ENCODE measurements at places on chromosomes 2 and 18.

- no peak for DNase-seq
These were observed 279.6 kb downstream of the CYRIA start for GRCh38 chr2:16386031-16386430.

GRCh38 chr2:47501374-47502200 is 98.6 kb downstream of the MSH2 start:
- no peak for DNase-seq

DNA sequence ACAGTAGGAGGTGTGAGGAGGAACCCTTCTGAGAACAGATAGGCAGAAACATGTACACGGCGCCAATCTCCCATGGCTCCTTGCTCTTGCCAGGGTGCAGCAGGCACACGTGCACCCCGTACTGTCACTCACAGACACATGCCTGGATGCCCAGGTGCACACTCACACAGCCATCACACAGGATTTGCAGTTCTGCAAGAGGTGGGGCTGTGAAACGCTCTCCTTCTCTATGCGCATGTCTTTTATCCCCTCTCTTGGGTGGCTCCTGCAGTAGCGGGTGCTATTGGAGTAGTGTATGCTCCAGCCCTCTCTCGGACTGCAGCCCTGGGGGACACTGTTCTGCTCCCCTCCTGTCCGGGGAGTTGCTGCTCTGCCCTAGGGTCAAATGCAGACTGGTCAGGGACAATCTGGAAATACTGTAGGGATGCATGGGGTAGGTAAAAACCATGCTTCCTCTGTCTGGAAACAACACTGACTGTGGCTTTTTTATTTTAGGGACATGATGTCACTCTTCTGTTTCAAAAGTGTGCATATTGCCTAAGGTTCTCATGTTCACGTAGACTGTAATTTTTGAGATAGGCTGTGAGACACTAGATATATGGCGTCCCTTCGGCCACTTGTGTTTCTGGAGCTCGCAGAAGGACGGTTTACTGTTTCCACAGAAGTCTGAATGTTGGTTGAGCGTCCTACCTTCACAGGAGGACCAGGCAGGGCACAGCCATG is 118.5 kb downstream of the PRKCE start:
- DNase-seq, result no peak

DNA sequence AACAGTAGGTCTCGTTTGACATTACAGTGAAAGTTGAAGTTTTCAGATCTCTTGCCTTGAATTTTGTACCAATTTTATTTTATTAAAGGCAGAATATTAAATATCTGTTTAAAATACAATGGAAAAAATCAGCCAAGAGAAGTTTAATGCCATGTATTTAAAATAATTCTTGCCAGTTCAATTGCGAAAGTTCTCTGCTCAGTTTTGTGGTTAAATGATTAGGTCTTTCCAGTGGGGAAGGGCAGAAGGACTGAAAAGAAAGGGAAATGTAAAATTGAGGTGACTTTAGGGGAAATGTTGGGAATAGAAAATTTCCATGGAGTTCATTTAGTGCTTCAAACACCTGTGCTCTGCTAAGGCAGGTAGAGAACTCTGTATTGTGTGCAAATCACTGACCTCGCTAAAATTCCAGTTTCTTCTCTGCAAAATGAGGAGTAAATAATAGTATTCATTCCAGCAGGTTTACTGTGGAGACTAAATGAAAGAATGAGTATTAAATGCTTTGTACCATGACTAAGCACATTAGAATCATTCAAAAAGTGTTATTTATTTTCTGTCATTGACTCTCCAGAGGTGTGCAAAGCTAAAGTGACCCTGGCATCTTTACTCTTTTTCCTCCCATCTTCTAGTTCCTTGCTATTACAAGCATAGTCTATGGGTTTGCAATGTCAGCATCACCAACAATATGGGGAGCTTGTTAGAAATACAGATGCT is 74.4 kb downstream of the KIAA1328 start:
- no peak for DNase-seq

GRCh38 chr2:195489101-195489500 is 167.9 kb upstream of the SLC39A10 start:
- DNase-seq, result no peak

DNA sequence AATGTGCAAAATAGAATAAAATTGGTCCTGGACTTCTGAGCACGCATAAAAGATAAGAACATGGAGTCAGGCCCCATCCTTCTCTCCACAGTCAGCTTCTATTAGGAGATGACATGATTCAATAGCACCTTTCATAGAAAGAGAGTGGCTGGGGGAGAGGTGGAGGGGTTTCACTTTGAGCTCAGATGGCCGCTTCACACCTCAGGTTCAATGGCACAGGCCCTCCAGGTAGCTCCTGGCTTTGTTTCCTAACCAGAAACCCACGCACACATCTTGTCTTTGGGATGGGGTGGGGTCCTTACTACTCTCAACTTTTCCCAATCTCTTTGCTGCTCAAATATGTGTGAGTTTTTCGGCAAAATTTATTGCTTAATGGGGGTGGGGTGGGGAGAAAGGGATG is 332.3 kb downstream of the CLIP4 start:
- DNase-seq, result no peak

- DNase-seq, result no peak
These were observed 156.6 kb downstream of the INO80D start for GRCh38 chr2:205929246-205929942.

DNA sequence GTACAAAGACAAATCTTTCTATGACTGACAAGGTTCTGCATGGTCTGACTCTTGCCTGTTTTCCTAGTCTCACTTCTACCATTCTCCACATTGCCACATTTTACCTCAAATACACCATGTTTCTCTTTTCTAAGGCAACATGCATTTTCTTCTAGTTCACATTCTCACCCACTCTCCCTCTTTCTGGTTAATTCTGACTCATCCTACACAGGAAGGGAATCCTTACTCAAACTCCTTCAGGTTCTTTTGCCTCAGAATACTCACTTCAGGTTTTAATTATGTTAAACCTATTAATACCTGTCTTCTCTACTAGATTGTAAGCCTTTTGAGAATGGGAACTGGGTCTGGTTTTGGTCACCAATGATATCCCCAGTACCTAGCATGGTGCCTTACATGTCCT is 47.2 kb downstream of the MAP2 start:
- no peak for DNase-seq

- no peak for DNase-seq
These were observed 71.4 kb upstream of the RNU4ATAC start for GRCh38 chr2:121459291-121459690.

DNA sequence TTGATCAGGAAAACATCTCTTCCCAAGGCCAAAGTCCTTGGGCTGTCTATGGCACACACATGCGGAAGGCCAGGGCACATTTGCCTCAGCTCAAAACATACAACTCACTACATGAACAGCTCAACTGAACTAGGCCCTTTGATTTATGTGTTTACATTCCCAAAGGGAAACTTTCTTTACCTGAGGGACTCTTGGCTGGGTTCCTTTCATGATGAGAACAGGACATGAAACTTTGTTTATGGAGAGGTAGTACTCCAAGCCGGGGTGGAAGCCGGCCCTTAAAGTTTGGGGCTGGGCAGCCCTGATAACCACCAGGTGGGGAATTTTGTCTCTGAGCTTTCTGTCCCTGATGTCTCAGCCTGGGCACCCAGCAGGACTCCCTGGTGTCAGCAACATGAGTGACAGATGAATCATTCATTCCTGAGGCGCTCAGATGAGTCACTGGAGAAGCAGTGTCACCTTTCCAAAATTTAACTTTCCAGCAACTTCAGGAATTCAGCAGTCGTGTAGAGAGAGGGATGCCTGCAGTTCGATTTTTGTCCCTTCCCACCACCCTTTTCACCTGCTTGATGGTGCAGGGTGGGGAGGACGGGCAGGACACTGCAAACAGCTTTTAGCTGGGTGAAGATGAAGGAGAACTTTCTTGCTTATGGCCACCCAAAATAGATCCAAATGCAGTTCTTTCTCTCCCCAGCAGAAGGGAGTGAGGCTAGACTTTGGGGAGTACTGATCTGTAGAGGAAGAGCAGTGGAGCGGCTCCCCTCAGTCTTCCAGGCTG is 331.6 kb downstream of the DYSF start:
- DNase-seq, result no peak

DNA sequence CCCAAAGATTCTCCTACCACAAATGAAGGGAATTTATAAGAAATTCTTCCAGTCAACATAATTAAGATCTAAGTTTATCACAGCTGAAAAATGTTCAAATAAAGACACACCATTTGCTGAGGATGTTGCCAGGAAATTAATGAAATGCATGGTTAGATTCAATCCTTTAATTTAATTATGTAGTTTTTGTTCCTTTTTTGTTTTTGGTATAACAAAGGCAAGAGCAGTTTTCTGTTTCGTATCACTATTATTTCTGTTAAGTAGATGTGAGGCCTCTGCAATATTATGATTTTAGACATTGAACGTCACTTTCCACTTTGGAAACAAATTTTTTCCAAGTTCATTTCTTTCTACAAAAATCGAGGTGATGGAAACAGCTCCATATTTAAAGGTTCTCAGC is 440.0 kb downstream of the THSD7B start:
- DNase-seq, result no peak
